Activated naive CD8-positive, alpha-beta T cell treated with anti-CD3 and anti-CD28 coated beads, Interleukin-2, amount 10 ng/mL, durations not matched to agents 7 days and 5 days (primary cell): ENCODE measurements at places on chromosomes 12 and 14. TPM values are rescaled to one million over a fixed set of nuclear protein-coding genes. Genes with fewer than 3 reads are reported as not detected.

GARIN6 gene
- not detected for total RNA-seq

FAM177A1 gene
- total RNA-seq: 36.5 TPM

GRCh38 chr14:104341532-104342434, 203.4 kb downstream of the KIF26A start:
- DNase-seq: peak; percentile 47

DNA sequence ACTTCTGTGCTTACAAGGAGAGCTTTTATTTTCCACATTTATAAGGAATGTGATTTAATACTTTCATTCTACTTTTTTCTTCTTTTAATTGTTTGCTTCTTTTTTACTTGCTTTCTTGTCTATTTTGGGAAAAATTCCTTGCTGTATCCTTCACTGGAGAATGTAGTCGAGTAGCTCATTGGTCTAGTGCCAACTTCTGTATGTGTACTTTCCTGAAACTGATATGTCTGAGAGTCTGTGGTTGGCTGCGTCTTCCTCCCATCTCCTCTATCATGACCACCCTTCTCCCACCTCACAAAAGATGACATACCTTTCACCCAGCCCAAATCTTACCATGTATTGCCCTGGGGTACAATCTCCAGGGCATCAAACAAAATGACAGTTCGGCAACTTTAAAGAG, 51.8 kb downstream of the MSRB3 start:
- no peak for DNase-seq

SLC38A1 gene
- total RNA-seq: 207 TPM

DNA sequence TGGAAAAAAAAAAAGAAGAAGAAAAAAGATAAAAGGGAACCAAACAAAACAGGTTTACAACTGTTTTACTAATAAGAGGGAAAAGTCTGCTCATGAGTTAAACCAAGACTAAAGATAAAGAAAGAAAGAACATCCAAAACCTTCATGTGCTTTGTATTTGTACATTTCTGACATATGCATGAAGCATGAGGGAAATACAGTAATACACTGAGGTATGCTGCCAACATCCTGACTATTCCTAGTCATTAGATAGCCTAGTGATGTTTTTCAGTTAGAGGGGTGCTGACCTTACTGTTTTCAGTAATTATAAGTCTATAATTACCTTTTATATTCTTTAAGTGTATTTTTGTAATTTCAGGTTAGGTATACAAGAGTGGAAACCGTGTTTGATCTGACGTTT, 793.3 kb downstream of the DIO2 start:
- DNase-seq: no peak

POTEG gene
- total RNA-seq: not detected

- no peak for DNase-seq
Observed at GRCh38 chr12:953776-954175, 4.3 kb upstream of the RAD52 start.

GRCh38 chr12:112386726-112387125, 4.5 kb upstream of the HECTD4 start:
- no peak for DNase-seq

- DNase-seq: no peak
Observed at GRCh38 chr14:55884819-55885218, 233.4 kb upstream of the PELI2 start.

C12orf50 gene
- not detected for total RNA-seq

DNA sequence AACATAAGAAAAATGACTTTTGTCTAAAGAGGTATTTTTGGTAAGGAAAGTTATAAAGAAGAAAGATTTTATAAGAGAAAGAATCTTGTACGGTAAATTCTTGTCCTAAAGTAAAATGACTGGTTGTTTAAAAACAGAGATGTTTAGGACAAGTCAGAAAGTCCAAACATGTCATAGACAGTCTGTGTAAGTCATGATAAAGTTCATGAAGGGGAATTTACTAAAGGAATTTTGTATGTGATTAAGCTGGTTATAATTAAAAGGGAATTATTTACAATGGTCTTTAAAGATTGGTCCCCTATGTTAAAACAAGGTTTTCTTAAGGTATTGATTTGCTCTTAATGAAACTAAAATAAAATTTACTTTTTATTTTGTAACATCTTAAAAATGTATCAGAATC, 269.4 kb upstream of the CCDC196 start:
- no peak for DNase-seq

ASCL1 gene
- not detected for total RNA-seq

- DNase-seq: no peak
Observed at GRCh38 chr14:30240685-30241084, 313.0 kb upstream of the PRKD1 start.

NANOG gene
- total RNA-seq: not detected

DAO gene
- total RNA-seq: not detected

GRCh38 chr14:67734675-67735074, 33.0 kb downstream of the RDH12 start:
- no peak for DNase-seq

DNA sequence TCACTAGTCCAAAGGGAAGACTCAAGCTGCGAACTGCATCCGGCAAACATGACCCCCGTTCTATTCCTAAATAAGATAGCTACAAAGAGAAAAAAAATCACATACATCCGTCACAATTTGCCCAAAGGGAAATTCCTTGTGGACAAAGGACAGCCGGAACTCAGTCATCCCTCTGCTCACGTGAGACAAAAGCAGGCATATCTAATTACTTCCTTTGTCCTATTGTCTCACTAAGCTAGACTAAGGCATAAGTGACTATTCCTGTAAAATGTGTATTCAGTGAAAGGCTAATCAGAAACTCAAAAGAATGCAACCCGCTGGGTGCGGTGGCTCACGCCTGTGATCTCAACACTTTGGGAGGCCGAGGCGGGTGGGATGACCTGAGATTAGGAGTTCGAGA, 27.2 kb upstream of the NINJ2 start:
- DNase-seq: no peak

ESR2 gene
- total RNA-seq: 0.11 TPM

PYGL gene
- 0.72 TPM for total RNA-seq

- DNase-seq: no peak
Observed at GRCh38 chr12:80271780-80272179, 172.3 kb upstream of the PTPRQ start.

GRCh38 chr12:121392325-121392716, 7.6 kb upstream of the RNF34 start:
- DNase-seq: no peak

DNA sequence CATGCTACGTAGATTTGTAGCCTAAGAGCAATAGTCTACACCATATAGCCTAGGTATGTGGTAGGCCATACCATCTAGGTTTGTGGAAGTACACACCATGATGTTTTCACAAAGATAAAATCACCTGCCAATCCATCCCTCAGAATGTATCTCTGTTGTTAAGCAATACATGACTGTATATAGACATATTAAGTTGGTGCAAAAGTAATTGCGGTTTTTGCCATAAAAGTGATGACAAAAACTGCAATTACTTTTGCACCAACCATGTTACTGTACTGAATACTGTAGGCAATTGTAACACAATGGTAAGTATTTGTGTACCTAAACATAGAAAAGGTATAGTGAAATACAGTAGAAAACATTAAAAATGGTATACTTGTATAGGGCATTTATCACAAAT, 40.5 kb downstream of the MGST1 start:
- no peak for DNase-seq

DNA sequence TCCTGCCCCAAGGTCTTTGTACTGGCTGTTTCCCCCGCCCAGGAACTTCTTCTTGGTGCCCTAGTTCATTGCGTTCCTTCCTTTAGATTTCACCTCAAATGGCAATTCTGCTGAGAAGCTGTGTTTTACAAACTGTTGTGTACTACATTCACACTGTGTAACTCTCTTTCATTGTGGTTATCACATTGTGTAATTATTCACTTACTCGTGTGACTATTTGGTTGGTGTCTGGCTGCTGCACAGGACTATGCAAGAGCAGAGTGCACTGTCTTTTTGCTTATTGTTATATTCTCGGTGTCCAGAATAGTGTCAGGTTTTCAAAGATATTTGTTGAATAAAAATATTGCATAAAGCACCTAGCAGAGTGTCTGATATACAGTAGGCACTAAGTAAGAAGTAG, 177.2 kb upstream of the PRICKLE1 start:
- no peak for DNase-seq

GRCh38 chr14:23079716-23080115, 15.2 kb downstream of the ACIN1 start:
- no peak for DNase-seq

GRCh38 chr12:93766796-93767523, 89.8 kb downstream of the CRADD start:
- no peak for DNase-seq

DNA sequence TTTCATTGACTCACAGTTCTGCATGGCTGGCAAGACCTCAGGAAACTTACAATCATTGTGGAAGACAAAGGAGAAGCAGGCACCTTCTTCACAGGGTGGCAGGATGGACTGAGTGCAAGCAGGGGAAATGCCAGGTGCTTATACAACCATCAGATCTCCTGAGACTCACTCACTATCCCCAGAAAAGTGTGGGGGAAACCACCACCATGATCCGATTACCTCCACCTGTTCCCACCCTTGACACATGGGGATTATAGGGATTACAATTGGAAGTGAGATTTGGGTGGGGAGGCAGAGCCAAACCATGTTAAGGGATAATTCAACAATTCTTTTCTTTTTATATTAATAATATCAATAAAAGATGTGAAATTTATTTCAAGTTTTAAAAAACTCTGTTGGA, 34.1 kb downstream of the CNTN1 start:
- DNase-seq: no peak

DNA sequence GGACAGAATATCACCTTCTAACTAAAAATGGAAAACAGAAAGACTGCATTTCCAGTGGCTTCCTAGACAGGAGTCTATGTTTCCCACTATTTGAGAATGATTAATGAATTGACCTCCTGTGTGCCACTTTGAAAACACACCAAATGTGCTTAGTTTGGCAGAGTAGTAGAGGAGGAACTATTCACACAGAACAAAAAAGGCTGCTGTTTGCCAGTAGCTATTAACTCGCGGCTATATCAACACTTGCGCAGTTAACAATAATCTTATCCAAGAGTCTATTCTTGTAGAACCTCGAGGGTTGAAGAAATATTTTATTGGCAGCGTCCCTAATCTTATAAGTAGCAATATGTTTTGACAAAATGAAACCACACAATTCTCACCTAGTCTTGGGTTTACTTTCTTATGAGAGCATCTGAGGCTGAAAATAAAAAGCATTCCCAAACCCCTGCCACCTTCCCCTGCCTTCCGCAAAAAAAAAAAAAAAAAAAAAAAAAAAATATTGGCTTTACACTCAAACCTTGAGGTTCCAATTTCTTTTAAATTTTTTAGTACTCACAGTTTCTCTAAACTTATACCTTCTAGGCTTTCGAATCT, 127.3 kb upstream of the FLRT2 start:
- DNase-seq: no peak

KRT85 gene
- total RNA-seq: not detected

DNA sequence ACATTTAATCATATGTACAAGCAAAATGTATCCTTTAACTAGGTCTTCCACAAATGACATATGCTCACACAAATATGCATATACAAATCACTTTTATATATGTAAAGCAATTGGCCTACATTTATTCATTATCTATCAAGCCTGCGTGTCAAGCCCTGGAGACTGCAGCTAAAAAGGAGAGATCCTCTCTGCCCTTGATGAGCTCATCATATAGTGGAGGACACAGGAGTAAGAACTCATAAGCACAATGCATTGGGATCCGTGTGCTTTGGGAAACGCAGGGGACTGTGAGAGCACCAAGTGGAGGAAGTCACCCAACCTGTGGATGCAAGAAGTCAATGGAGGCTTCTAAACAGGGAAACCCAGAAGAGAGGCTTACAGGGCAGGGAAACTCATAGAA, 735.7 kb downstream of the BCL11B start:
- no peak for DNase-seq

- DNase-seq: no peak
Observed at GRCh38 chr14:68800390-68800789, 7.5 kb upstream of the ZFP36L1 start.

DNA sequence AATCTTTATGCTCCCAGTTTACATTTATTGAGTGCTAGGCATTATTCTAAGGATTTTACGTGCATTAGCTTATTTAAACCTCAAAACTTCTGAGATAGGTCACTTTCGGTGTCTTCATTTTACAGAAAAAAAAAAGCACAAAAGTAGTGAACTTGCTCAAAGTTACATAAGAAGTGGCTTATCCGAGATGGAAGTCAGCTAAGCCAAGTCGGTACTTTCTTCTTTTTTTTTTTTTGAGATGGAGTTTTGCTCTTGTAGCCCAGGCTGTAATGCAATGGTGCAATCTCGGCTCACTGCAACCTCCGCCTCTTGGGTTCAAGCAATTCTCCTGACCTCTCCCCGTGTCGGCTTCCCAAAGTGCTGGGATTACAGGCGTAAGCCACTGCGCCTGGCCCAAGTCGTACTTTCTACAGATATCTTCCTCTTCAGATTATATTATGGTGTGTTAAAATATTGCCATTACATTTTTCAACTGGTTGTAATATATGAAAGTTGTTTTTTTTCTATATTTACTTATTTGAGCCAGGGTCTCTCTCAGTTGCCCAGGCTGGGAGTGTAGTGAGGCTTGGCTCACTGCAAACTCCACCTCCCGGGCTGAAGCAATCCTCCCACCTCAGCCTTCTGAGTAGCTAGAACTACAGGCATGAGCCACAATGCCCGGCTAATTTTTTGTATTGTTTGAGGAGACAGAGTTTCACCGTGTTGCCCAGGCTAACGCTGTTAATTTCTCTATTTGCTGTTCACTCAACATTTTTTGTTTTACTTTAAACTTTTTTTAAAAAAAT, 8.9 kb downstream of the DPPA3 start:
- DNase-seq: no peak

SAMD15 gene
- not detected for total RNA-seq

GRCh38 chr12:51846911-51847642, 1.4 kb downstream of the FIGNL2 start:
- DNase-seq: peak; percentile 63
